ENCODE measurements at places on chromosomes 6 and 20.

DNA sequence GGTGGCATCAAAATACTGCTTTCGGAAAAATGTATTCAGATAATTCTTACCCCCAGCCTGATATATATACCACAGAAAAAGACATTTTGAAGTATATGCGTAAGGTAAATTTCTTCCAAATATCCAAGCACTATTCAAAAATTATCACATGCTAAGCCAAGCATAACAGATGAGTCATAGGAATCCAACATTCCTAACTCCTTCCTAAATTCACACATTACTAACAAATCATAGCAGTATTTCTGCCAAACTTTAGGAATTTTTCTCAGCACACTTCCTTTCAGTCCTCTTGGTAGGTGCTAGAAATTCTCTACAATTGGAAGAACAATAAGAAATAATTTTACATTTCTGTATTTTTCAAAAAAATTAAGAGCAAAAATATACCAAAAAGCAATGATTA is 417.5 kb downstream of the EYS start:
- no peak for DNase-seq

DNA sequence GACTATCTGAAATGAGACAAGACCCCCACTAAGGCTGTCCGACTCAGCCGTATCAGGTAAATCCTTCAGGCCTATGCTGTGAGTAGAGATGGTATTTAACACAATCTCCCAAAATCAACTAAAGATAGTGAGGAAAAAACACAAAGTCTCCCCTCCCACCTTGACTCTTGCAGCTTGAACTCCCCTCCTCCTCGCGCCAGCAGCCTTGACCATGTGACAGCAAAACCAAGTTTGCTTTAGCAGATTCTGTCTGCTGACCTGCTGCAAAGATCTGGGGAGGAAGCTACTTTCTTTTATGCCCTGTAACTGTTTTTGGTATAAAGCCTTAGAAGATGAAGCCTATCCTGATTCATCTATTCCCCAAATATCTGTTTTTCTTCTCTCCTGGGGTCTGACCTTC is 509.5 kb downstream of the CDH26 start:
- DNase-seq: no peak

DNA sequence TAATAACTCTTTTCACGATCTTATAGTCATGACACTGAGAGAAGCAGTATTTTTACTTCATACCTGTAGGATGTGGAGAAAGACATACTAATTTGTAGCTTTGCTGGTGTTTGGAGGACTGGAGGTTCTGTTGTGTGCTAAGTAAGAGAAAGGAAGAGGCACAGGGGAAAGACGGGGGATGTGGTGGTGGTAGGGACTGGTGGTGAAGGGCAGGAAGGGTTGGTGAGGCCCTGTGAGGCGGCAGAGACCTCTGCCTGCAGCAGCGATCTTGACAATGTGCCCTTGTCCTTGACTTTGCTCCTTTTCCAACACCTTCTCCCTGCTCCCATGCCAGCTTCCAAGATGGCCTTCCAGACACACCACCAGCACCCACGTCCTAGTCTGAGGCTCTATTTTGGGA is 32.6 kb upstream of the MPC1 start:
- no peak for DNase-seq

DNA sequence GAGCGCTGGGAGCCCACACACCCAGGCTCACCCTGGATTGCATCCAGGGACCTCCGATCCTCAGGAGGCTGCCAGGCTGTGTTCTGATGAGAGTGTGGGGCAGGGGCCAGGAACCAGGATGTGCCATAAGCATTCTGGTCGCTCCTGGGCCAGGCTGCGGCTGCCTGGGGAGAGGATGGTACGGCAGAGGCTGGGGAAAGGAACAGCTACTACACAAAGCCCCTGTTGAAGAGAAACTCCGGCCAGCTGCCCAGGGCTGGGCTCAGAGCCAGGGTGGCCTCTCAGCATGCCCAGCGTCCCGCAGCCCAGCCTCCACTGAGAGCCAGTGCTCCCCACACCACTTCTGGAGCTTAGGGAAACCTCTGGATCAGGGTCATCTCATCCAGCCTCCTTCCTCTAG is 21.7 kb upstream of the OCSTAMP start:
- no peak for DNase-seq

DNA sequence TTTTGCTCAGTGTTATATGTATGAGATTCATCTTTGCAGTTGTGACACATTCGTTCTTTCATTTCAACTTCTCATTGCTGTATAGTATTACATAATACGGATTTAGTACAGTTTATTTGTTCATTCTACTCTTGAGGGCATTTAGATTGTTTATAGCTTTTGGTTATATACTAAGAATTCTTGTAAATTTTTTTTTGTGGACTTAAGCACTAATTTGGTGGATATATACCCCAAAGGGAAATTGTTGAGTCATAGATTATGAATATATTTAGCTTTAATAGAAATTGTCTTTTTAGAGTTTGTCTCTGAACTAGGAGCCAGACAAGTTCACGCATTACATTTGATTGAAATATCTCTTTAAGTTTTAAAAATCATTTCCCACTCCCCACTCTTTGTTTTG is 79.6 kb downstream of the DNAH8 start:
- no peak for DNase-seq

DNA sequence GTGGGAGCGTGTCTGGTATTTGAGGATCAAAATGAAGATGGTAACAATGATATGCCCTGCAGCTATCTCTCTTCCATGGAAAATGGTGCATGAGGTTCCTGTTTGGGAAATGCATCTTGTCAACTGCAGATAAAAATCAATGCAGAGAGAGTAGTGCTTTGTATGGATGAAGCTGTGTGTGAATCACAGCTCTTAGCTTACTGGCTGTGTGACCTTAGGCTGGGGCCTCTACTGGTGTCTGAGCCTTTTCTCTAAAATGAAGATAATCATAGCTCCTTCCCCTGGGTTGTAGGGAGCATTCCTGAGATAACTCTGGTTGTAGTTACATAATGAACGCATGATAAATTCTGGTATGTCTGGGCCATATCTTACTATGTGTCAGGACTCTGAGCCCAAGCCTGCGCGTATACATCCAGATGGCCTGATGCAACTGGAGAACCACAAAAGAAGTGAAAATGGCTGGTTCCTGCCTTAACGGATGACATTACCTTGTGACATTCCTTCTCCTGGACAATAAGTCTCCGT is 19.6 kb downstream of the ANGPT4 start:
- DNase-seq: no peak

DNA sequence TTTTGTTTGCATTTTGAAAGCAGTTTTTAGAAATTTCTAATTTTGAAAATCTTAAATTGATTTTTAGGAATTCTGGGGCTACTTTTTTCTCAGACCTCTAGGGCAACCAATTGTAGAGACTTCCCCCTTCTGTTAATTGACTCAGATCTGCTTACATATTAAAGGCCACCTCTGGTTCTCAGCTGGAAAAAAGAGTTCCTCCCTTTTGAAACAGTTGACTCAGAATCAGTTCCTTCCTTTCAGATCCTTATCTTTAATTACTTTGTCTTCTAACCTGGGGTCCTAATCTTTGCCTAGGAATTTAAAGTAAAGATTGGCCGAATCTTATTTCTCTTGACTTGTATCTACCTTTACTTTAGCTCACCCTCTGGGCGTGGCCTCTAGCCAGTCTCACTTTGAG is 146.8 kb downstream of the LAMA2 start:
- no peak for DNase-seq

DNA sequence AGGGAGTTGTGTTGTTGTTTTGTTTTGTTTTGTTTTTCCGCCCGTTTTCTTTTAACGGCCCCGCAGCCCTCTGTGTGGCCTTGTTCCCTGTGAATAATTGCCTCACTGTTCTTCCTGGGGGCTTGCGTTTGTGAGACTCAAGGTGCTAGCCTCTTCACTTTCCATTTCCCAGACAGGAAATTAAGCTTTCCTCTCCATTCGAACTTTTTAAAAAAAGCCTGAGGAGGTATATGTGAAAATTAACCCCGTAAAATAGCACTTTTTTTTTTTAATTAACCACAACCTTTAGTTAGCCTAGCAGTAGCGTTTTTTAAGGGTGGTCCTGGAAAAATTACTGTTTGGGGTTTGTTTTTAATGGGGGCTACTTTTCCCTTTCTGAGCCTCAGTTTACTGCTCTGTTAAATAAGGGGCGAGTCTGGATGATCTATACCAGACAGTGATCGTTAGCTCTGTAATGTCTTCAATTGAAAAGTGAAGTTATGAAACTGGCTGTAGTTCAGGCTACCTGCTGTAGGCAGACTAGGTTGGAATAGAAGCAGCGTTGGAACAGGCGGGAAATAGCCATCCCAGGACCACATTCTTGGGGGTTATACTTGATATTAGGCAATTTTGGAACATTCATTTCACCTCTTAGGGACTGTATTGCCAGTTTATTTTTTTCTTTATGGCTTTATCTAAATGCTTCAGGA is 1.7 kb downstream of the STX16 start:
- DNase-seq: no peak

- no peak for DNase-seq
Observed at GRCh38 chr6:158711264-158711663, 61.4 kb downstream of the SYTL3 start.

DNA sequence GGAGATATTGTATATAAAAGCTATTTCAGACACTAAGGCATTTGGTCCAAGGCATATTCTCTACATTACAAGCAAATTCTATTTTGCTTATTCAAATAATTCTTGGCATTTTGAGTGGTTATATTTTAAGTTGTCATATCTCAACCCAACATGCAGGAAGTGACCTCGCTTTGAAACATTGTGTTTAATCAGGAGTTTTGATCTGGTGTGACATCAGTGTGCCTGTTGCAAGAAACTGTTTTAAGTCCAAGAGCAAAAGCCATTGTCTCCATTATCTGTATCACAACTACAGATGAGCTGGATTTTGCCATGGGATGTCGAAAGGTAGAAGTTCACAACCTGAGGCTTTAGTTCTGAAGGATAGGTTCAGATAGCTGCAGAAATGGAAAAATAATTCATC is 509.9 kb upstream of the ID4 start:
- no peak for DNase-seq

DNA sequence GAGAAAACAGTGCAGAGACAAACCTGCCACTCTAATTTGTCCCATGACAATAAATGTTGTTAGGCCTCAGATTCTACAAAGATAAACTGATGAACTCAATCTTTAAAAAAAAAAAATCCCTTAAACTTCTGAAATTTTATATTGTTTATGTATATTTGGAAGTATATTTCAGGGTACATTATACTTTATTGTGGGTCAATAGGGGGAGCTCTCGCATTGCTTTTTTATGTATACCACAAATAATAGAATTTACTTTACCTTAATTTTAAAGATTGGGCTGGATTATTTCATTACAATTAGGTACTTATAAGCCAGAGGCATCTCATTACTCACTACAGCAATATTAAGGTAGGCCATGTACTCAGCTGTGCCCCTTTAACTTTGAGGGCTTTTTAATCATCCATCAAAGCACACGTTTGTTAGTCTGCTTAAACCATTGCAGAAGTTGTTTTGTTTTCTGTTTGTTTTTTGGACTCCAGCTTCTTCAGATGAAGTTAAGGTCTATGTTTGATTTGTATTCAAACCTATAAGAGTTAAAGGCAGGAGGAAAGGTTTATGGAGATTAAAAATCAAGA is 56.3 kb upstream of the EYA4 start:
- DNase-seq: no peak

DNA sequence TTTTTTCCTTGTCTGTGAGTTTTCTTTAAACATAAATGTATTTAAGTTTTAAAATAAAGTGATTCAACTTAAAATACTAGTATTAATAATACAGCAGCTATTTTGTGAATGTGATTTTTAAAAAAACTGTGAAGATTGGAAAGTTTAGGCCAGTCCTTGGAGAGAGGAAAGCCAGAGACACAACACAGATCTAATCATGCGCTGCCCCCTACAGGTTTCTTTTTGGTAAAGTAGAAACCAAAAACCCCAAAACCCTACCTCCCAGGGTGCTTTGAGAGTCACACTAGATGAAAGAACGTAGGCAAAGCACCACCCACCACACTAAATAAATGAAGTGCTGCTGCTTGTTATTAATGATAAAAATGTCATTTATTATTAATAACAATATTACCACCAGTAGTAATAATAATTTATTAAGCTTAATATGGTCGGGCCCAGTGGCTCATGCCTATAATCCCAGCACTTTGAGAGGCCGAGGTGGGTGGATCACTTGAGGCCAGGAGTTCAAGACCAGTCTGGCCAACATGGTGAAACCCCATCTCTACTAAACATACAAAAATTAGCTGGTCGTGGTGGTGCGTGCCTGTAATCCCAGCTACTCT is 33.7 kb downstream of the SLC9A8 start:
- no peak for DNase-seq

DNA sequence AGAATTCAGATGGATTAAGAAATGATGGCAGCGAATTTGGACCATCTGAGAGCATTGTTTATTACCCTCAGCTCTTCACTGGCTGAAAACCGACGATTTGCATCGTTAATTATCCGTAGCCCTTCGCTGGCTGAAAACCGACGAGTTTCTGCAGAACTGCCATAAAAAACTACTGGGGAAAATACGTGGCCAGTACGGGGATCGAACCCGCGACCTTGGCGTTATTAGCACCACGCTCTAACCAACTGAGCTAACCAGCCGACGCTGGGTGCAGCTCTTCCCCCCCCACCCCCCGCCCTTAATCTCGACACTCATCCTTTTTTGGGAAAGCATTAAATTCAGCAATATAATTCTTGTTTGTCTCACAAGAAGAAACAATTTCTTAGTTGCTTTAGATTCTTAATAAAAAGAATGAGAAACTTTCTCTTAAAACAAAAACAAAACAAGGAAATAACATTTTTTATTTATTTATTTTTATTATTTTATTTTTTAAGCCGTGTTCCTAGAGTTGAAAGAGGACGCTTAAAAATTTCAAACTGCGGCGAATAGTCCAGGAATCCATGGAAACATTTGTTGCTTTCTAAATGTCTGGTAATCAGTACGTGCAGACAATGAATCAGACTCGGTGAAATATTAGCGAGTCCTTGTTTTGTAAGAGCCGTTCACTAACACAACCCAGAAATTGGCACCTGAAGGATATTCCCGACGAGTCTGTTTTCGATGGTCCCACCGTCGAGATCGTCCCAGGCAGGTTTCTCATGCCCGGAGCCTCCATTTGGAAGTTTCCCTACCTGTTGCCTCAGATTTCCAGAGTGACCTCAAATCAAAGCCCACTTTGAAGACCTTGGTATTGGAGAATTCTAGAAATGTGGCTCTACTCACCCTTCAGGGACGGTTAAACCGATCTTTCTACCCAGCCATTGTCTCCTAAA is 27.8 kb downstream of the PRSS16 start:
- no peak for DNase-seq

GRCh38 chr20:38554986-38555385 is 26.0 kb upstream of the ADIG start:
- no peak for DNase-seq

DNA sequence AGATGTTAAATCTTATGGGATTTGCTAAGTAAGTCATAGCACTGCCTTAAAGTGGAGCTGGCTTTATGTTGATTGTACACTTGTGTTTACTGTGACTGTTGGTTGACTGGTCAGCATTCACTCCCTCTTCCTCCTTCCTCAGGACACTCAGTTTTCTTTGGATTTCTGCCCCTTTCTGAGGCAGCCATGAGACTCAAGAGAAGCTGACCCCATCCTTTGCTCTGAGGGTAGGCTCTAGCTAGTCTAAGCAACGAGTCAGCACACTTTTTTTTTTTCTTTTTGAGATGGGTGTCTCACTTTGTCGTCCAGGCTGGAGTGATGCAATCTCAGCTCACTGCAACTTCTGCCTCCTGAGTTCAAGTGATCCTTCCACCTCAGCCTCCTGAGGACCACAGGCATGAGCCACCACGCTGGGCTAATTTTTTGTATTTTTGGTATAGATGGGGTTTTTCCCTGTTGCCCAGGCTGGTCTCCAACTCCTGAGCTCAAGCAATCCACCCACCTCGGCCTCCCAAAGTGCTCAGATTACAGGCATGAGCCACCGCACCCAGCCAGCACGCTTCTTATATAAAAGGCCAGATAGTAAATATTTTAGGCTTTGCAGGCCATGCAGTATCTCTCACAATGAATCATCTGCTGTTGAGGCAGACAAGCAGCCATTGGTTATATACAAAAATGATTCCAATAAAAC is 191.4 kb downstream of the NFATC2 start:
- DNase-seq: no peak
